Stimulated activated CD8-positive, alpha-beta memory T cell treated with anti-CD3 and anti-CD28 coated beads, Interleukin-15, amount 100 ng/mL, for 4 hours (primary cell): ENCODE measurements at places on chromosomes 11 and 22.

DNA sequence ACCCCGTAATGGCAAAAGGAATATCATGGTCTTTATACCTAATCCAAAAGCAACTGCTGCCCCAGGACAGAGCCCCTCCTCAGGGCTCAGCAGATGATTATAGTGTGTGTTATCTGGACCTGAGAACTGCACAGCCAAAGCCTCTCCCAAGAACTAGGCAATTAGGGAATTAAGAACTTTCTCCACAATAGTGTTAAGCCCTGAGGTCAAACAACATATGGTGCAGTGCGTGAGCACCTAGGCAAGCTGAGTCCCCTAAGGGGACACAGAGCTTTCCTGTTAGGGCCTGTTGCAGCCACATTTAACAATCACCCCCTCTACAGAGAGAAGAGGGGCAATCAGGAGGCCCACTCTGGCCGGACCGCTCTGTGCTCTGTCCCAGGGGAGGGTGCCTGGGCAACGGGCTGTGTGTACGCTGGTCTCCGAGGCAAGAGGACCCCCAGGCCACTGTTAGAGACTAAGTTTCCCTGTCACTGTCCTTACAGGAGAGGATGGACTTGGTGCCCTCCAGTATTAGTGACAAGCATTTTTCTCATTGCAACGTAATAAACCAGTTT is 1.4 kb upstream of the KCNJ5 start:
- DNase-seq: no peak

GRCh38 chr11:33967451-33967850 is 75.6 kb upstream of the LMO2 start:
- no peak for DNase-seq

GRCh38 chr11:62552485-62553079 is 6.0 kb upstream of the AHNAK start:
- no peak for DNase-seq

GRCh38 chr22:36790648-36791047 is 14.7 kb upstream of the IFT27 start:
- no peak for DNase-seq

- DNase-seq: no peak
Measured at GRCh38 chr11:38339835-38340440, 1741.9 kb upstream of the RAG2 start.

- DNase-seq: no peak
Measured at GRCh38 chr22:50046481-50047245, 11.4 kb downstream of the TTLL8 start.

- no peak for DNase-seq
Measured at GRCh38 chr11:13338019-13338426, 60.4 kb downstream of the BMAL1 start.

DNA sequence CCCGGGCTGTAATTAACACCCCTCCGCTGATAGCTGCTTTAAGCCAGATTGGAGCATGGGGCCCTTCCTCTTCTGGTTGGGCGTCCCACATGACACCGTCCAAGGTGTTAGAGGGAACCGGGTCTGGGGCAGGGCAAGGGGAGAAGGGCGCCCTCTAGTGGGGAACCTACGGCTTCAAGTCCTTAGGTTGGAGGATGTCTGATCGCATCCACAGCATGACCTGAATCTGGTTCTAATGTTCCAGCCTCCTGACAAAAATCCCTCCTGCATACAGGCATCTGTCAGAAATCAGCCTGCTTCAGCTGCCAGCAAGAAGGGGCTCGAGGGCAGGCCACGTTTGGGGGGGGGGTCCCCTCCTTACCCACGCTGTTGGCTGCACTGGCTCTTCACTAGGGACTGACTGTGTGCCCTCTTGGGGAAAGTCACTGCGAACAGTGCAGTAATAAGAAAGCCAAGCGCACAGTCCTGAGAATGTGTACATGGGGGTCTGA is 94.2 kb upstream of the TBCEL start:
- no peak for DNase-seq

- no peak for DNase-seq
Measured at GRCh38 chr22:49201046-49201970, 626.4 kb downstream of the BRD1 start.

GRCh38 chr22:39468487-39469325 is 11.9 kb downstream of the MGAT3 start:
- DNase-seq: no peak

DNA sequence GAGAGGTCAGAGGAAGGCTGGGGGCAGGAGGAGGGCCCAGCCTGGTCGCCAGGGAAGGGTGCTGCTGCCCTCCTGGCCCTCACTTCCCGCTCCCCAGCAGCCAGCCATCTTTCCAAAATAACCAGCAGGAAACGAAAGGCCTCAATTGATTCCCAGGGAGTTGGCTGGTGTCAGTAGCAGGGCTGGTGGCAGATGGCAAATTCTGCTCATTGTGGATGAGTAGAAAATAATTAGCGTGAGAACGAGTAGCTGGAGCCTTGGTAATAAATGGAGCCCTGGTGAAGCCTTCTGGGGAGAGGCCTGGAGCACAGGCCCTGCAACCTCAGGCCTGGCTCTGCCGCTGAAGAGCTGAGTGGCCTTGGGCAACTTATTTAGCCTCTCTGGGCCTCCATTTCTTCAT is 31.3 kb downstream of the DAGLA start:
- no peak for DNase-seq

- DNase-seq: no peak
Measured at GRCh38 chr22:43262990-43263644, 76.2 kb upstream of the TTLL12 start.

DNA sequence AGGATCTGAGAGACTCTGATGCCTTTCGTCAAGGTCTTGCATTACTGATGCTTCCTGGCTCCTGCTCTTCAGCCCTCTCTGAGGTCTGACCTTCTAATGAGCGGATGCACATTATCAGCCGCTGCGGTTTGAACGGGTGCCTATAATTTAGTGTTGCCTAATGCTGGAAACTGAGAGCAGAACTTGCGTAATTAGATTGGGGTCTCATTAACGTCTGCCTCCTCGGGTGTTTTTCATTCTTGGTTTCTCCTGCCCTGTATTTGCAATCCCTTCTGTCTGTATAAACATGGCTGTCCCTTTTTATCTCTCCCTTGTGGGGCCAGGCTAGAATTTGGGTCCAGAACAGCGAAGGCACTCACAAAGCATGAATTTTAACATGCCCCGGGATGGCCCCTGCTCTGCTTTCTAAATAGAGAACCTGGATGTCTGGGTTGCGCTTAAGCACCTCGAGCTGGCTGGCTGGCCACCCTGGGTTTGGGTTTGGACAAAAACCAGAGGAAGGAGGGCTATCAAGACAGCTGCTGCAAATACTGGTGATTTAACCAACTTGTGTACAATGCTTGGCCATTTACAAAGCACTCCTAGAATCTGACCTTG is 118.6 kb downstream of the TIMP3 start:
- DNase-seq: no peak

GRCh38 chr22:39685336-39686177 is 115.0 kb downstream of the CACNA1I start:
- no peak for DNase-seq

DNA sequence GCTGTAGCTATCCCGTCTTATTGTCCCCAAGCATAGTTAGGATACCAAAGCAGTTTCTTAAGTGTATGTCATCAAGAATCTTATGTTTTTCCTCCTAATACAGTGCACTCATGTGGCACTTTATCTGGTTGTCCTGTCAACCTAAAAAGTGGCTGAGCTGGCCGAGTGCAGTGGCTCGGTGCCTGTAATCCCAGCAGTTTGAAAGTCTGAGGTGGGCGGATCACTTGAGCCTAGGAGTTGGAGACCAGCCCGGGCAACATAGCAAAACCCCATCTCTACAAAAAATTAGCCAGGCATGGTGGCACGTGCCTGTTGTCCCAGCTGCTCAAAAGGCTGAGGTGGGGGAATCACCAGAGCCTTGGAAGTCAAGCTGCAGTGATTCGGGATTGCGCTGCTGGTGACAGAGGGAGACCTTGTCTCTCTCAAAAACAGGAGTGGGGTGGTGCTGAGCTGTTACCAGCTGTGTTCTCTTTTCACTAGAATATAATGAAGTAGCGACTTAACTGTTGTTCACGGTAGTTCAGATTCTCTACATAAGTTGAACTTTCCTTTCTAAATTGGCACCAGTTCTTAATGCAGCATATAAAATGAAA is 48.1 kb downstream of the EP300 start:
- no peak for DNase-seq

GRCh38 chr11:47591764-47592163 is 2.4 kb downstream of the C1QTNF4 start:
- DNase-seq: no peak

DNA sequence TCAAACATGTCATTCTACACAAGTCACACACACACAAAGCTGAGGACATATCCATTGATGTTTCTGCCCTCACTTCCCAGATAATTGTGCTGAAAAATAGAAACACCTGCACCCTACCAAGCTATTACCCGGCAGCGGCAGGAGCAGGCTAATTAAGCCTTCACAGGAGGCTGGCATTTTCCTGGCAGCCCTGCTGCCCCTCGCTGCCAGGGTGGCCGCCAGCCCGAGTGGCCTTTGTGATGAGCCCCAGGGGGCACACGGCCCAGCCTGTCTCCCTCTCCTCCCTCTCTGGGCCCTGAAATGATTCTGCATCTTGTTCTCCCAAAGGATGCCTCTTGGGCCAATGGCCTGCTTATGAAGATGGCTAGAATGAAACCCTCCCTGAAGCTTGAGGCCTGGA is 76.2 kb upstream of the TP53I11 start:
- DNase-seq: no peak

GRCh38 chr11:35012467-35013191 is 96.2 kb downstream of the PDHX start:
- DNase-seq: no peak

GRCh38 chr11:86515297-86516094 is 140.8 kb downstream of the CCDC81 start:
- DNase-seq: no peak

DNA sequence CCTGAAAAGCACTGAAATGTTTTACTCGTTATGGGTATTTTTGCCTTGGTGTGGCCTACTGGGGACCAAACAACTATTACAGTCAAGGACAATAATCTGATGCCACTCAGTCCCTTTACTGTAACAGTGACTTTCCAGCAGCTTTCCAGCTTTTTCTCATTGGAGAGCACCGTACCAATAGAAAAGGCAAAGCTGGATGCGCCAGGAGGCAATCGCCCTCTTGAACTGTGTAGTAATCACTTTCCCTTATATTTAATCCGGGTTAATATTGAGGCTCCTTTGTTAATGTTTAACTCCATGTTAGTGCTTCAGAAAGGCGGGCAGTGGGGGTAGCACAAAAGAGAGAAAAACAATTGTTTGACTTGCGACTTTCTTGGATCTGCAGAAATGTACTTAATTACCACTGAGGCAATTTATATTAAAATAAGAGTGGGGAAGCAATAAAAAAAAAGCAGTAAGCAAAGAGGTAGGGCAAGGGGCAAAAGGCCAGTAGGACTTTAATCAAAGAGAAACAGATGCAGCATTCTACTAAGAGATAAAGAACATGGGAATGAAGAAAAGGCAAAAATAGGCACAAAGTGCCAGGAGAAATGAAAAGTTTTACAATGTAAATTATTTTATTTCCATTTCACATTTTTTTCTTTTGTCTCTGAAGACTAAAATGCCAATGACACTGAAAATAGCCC is 81.6 kb downstream of the LRRC4C start:
- no peak for DNase-seq

DNA sequence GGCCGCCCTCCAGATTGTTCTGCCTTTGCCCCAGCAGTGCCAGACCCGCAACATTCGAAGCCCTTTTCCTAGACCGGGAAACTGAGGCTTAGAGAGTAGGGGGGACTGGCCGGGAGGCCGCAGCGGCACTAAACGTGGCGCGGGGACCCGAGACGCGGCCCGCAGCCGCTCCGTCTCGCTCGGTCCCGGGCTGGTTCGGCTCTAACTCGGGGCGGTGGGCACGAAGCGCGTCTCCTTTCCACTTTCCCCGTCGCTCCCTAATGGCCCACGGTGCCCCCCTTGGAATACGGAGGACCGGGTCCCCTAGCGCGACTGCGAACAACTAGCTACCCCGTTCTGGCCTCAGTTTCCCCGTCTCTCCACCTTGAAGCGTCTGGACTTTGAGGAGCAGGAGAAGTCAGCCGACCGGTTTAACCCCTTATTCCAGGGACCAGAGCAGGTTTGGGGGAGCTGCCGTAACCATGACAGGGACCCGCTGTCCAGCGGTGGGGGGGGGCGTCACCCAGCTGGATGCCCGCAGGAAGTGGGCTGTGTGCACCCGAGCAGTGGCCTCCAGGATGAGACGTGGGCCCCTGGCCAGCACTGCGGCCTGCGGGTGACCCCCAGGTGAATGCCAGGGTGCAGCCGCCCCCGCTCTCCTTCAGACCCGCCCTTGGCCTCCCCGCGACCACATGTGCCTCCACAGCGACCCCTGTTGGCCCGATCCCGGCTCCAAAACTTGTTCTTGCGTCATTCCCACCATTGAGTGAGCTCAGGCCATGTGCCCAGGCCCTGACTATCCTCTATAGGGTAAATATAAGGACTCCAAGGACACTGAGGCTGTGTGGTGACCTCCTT is 1.1 kb downstream of the CDC42EP1 start:
- peak; percentile 52 for DNase-seq

DNA sequence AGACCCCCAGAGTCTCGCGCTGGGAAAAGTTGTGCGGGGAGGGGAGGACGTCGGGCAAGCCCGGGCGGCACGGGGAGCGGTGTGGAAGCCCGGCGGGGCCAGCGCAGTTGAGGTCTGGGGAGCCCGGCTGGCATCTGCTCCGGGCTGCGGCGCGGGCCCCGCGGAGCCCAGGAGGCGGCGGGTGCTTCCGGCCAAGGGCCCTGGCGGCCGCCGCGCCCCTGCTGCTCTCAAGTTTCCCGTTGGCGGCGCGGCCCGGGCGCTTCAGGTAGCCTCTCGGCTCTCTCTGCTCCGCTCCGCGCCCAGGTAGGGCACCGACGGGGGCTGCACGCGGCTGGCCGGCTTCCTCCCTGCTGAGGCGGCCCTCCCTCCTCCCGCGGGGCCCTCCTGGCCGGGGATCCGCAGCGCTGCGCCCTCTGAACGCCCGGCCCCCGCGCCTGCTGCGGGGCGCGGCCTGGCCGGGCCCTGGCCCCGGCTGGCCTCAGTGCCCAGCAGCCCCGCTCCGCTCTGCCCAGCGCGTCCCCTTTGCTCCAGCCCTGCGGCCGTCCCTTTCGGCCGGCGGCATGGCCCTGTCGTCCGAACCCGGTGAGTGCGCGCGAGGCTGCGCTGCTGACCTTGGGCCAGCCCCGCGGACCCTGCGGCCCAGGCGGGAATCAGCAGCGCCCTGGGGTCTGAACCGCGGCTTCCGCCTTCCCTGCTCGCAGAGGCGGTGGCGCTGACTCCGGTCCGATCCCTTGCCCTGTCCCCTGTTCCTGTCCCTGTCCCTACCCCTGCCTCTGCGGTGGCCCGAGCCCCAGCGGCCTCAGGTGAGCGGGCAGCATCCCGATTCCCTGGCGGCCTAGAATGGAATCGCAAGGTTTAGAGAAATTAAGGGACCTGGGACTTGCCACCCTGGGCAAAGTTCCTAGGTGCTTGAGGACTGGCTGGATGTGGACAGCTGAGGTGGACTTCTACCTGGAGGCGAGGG is 4.3 kb upstream of the AMPD3 start:
- DNase-seq: no peak

GRCh38 chr22:27494785-27495184 is 306.8 kb downstream of the MN1 start:
- no peak for DNase-seq
